ENCODE measurements at places on chromosomes 11 and 22.

DNA sequence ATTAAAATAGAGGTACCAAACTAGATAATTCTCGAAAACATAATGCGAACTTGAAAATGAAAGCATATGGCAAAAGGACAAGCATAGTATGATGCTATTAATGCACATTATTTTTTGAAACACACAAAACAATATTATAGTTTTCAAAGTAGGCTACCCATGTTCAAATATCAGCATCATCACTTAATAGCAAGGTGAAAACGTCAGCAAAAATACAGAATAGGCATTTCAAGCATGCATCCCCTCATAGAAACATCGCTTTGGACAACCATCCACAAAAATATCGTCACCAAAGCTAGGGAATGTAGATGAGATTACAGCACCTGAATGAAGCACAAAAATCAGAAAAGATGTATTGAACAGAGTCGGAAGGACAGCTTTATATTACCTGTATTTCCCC lies 814.5 kb upstream of the LRRC4C start:
- no peak for DNase-seq

DNA sequence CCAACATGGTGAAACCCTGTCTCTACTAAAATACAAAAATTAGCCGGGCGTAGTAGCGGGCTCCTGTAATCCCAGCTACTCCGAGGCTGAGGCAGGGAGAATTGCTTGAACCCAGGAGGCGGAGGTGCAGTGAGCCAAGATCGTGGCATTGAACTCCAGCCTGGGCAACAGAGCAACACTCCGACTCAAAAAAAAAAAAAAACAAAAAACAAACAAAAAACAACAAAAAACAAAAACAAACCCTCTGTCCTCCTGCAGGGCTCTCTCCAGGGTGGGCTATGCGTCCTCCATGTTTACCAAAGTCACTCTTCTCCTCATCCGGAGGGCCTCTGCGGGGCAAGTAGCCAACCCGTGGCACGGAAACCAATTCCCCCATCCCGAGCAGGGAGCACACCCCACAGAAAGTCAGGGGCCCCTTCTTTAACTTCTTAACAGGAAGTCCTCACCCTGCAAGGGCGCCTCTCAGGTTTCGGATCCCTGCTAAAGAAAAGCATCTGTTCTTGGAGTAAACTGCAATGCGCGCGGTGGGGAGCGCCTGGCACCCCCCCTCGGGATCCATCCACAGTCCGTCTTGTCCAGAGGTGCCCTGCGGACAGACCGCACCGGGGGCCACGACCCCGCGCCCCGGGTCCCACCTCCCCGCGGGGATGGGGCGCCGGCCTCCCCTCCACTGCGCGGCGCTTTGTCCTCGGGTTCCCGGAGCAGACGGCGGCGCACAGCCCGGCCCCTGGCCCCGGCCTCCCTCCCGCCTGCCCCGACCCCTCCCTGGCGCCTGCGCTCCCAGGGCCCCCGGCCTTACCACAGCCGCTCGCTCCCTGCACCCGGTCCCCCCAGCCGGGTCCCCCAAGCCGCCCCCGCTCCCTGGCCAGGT lies 712 bp downstream of the CERK start:
- DNase-seq = peak; percentile 18

GRCh38 chr11:72224564-72225410 lies at the start of gene INPPL1:
Gene INPPL1 (plus strand): TSS chr11:72224767. CDS start chr11:72224985, 218 bp downstream.
- no peak for DNase-seq

- DNase-seq = no peak
Observed at GRCh38 chr11:32184723-32185376, 94.0 kb downstream of the RCN1 start.

Measured in stimulated activated CD4-positive, alpha-beta T cell treated with anti-CD3 and anti-CD28 coated beads, TNF-alpha, amount 100 ng/mL, for 1 hour (primary cell).